Peyer's patch (tissue), 4 donors: ENCODE measurements at places on chromosomes 12 and 14. TPM values are rescaled to one million over a fixed set of nuclear protein-coding genes. Genes with fewer than 3 reads are reported as not detected.

DNA sequence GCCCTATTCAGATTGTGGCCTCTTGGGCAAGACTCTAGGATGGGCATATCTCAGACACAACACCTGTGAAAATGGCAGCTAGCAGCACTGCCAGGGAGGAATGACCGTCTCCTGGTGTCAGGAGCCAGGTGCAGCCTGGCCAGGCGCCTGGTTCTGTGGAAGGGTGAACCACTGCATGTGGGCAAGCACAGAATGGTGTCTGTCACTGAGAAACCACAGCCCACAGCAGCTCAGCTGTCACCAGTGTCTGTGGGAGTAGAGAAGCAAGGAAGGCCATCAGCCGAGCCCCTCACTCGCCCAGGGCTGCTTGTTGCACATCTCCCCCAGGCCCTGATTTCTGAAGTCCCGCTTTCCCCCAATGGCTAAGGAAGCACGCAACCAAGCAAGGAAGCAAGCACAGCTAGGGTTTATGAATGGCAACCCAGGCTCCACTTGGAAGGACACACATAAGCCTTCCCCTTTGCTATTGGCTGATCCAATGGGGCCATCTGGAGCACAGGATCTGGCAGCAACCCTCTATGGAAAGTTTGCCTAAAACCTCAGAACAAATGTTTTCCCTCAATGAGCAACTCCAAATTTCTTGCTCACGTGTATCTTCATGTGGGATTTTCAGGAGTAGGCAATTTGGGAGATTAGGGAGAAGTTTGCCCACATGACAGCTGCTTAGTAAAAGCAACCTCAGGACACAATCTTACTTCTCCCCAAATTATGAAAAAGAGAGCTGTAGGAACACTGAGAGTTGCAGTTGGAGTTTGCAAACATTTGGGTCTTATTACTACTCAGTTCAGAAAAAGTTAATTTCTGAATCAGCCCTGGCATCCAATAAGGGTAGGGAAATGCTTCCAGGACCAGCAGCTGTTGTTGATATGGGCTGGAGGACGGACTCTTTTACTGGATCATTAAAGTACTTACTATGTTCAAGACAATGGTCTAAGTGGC is 44.7 kb downstream of the GPHB5 start:
- DNase-seq, result no peak

GRCh38 chr12:90322006-90322405 is 613.4 kb upstream of the ATP2B1 start:
- DNase-seq, result no peak

Gene ABCD4
- 89.1 TPM for total RNA-seq

- no peak for DNase-seq
These were observed 18.1 kb upstream of the MAPKAPK5 start for GRCh38 chr12:111823891-111824290.

GRCh38 chr12:6632026-6632983 is 3.5 kb downstream of the LPAR5 start:
- peak; percentile 88 for DNase-seq

GRCh38 chr12:104471336-104471735 is 14.6 kb downstream of the CHST11 start:
- DNase-seq, result no peak

Gene MGAT4C
- under 0.01 TPM for total RNA-seq

Gene TPH2
- not detected for total RNA-seq

DNA sequence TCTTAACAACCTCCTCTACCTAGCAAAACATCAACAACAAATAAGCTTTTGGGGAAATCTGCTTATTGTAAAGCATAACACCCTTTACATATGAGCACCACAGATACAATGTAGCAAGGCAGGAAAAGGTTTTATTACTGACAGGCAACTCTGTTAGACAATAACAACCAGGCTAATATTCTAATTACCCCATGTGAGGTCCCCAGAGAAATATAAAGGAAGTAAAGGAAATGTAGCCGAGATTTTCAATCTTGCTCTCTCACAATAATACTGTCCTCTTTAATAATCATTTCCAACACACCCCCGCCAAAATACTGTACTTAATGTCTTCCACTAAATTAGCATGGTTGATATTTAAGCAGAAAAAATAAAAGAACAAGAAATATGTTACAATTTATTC is 14.0 kb upstream of the INSM2 start:
- DNase-seq, result no peak

- no peak for DNase-seq
These were observed 233.6 kb upstream of the RMST start for GRCh38 chr12:97229004-97229403.

Gene KRT71
- not detected for total RNA-seq

GRCh38 chr12:80565271-80565670 is 121.2 kb downstream of the PTPRQ start:
- DNase-seq, result no peak

GRCh38 chr12:109085590-109085989 is 7.7 kb downstream of the ALKBH2 start:
- no peak for DNase-seq

Gene NTS
- not detected for total RNA-seq

Gene MON2
- 101 TPM for total RNA-seq

Gene SYT1
- 2.0 TPM for total RNA-seq

GRCh38 chr14:21086908-21087293 is 11.6 kb downstream of the ZNF219 start:
- no peak for DNase-seq

DNA sequence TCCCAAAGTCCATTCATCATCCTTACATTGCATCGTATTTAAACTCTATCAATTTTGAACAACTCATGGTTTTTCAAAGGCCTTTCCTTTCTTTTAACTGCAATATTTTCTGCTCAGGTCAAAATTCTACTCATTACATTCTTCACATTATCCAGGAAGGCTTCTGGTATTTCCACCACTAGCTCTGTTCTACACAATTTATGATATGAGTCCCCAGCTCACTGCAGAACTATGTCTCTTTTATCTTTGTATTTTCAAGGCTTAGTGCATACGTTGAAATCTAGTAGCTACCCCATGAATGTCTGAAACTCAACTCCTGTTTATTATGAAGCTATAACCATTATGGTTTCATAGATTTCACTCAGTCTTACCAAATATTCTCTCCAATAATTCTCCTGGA is 282.9 kb downstream of the DUSP6 start:
- DNase-seq, result no peak

DNA sequence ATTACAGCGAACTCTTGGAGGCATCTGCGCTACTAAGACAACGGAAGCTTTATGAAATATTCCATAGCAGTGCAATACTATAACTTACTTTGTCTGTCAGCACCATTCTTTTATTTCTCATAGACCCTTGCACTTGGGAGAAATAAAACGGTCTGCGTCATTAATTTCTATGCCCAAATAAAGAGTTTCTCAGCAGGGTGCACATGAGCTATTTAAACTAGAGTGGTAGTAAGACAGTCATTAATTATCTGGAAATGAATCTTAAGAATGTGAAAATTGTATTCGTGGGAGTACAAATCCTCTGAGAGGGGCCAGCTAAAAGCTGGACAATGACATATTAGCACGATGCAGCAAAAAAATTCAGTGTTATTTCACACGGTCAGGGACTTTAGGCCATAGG is 903.4 kb upstream of the FOXG1 start:
- no peak for DNase-seq

Gene NPAS3
- total RNA-seq, result not detected

Gene NR4A1
- 265 TPM for total RNA-seq

- peak; percentile 78 for DNase-seq
These were observed at the start of gene BCL2L2 for GRCh38 chr14:23306412-23307145. BCL2L2 (plus strand) TSS chr14:23306833; CDS start chr14:23307768, 935 bp downstream.

DNA sequence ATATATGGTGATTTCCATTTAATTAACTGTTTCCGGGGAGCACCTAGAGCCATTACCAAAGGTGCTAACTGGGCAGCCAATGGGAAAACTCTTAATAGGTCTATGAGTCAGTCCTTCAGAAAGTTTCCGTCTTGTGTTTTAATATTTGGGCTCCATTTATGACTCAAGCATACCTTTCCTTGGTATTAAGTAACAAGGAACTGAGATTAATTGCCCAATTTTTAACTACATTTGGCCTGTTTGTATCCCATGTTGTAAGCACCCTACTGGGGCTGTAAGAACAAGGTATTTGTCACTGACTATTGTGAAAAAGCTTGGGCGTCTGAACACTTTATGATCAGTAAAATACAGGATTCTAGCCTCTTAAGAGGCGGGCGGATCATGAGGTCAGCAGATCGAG is 62.8 kb upstream of the FOXN3 start:
- DNase-seq, result no peak

DNA sequence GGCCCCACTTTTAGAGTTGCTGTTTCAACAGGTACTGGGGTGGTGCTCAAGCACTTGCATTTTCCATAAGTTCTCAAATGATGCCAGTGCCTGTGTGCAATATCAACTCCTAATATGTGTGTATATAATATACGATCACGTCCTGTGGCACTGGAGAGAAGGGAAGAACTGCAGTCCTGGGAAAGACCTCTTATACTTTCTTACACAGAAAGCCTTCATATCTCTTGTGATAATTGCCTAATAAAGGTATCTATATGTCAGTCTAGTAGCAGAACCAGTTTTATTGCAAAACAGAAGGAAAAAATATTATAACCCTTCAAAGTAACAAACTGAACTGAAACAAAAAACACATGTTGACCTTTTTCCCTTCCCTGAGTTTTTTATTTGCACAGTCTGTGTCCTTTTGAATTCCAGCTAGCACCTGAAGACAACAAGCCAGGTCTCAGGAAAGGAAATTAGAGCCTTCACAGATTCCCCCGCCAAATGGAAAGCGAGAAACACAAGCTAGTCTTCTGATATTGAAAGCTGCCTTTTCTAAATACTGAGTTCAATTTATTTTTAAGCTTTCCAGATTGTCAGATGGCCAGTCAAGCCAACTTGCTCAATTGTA is 44.4 kb downstream of the IGF1 start:
- no peak for DNase-seq

DNA sequence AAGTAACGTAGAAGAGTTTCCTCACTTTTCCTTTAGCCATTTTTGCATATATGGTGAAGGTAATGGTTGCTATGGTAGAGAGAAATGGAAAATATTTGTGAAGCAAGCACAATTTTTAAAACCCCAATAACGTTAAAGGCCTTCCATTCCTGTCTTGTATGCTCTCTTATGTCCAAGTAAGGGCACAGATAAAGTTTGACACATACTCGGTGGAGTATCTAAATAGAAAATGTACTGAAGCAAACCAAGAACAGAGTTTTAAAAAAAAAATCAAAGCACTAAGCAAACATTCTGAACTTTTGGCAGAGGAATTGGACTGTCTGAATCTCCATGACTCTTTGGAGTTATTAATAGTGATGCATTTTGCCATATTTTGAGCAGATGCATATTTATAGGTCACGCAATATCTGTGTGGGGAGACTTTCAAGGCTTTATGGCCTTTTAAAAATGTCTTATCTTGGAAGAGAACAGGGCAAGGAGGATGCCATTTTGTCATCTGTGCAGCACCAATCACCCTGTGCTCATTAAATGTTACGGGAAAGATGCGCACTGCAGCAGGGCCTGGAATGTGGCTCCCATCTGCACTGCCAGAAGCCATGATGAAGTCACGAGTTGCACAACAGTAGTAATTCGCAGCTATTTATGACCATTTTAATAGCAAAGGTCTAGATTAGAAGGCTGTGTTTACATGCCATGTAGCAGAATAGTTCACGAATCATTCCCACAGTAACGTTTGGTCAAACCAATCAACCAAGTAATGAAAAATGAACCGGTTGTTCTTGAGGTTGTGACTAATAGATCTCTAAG is 23.3 kb upstream of the AMIGO2 start:
- DNase-seq, result no peak

GRCh38 chr14:58662018-58662417 is 24.3 kb downstream of the DACT1 start:
- no peak for DNase-seq

DNA sequence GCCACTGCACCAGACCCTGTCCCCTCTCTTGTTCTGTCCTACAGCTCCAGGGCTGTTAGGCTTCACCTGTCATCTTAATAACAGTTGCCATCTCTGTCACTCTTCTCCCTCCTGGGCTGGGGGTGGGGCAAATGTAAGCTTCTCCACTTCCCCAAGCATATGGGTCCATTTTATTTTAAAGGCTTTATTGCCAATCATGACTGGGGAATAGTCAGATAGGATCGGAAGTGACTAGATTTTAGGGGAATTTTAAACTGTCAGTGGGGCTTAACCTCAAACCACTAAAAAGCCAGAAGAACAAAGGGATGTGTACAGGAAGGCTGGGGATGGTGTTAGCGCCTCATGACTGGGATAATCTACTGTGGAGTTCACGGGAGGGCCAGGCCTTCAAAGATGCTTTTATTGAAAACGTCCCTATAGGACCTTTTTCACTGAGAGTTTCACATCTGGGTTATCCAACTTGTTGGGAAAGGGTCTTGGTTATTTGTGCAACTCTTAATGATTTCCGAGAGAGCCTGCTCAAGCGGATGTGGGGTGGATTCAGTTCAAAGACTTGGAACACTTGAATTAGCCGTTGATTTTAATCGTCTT is 41.6 kb downstream of the CHST11 start:
- DNase-seq, result no peak

Gene ABHD12B
- not detected for total RNA-seq

Gene NKX2-8
- not detected for total RNA-seq

DNA sequence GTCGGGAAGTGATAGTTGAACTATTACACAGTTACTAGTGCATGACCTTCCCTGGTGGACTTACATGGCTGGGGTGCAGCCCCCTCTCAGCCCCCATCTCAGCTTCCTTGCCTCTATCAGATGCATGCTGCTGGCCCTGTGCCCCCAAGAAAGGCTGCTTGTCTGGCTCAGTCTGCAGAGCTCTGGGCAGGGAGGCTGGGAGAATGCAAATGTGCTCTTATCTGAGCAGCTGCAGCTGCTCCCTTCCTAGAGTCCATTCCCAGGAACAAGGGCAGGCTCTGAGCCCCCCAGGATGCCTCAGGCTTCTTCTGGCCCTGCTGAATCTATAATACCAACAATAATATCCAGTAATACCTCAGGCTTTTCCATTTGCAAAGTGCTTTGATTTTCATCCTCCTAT is 218.1 kb upstream of the SRRM4 start:
- DNase-seq, result no peak

GRCh38 chr14:52110441-52111086 is 41.7 kb upstream of the NID2 start:
- no peak for DNase-seq

DNA sequence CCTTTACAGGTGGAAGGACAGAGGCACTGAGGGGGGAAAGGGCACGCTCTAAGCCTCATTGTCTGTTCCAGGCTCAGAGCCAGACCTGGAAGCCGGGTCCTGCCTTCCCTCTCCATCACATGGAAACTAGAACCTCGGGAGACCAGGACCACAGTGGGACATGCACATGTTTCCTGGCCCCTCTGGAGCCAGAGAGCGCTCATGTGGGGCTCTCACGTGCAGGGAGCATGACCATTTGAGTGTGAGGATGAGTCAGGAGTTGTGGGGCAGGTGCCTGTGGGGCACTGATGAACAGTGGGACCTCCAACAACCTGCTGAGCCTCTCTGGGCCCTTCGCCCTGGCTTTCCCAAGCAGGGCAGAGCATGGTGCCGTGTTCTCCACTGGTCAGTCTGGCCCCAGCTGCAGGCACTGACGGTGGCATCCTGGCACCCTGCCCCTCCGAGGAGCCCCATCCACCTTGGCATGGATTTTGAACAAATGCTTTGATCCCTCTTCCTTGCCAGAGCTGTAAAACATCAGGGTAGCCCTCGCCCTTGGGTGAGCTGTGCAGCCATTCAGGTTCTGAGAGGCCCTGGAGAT is 100.2 kb downstream of the RIN3 start:
- no peak for DNase-seq

Gene NOS1
- total RNA-seq, result 0.40 TPM
